ENCODE measurements at places on chromosomes 2 and 18.

DNA sequence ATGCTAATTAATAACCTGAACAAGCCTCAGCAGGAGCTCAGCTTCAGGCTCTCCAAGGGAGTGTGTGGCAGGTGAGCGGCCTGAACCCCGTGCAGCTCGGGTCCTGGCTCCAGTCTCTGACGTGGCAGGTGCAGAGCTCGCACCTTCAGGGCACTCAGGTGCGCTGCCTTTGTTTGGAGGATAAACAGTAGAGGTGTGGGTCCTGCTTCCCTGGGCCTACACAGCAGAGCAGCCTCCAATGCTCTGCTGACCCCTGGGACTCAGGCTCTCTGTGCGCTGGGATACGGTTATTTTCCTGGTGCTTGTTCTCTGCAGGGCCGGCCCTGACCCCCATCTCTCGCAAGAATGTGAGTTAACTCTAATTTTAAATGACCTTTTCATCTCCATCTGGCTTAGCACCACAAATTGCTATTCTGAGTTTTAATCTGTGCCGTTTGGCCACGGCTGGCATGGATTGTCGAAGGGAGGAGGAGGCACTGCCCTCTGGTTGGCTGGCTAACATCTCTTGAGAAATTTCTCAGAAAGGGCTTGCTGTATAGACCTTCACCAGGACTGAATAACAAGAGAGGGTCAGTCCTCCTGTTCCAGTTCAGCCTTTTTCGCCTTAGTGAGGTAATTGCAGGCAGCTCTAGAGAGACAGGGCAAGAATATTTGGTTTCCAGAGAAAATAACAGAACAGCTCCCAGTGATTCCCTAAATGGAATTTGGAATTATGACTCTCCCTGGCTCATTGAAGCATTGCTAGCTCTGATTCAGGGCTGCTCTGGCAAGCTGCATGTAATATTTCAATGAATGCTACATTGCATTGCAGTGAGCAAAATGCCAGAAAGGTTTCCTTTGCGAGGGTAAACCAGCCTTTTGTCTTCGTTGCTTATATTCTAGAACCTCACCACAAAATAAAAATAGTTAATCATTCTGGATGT is 161.8 kb downstream of the DCDC2C start:
- no peak for DNase-seq

GRCh38 chr2:151937966-151938365 is 109.7 kb upstream of the ARL5A start:
- no peak for DNase-seq

DNA sequence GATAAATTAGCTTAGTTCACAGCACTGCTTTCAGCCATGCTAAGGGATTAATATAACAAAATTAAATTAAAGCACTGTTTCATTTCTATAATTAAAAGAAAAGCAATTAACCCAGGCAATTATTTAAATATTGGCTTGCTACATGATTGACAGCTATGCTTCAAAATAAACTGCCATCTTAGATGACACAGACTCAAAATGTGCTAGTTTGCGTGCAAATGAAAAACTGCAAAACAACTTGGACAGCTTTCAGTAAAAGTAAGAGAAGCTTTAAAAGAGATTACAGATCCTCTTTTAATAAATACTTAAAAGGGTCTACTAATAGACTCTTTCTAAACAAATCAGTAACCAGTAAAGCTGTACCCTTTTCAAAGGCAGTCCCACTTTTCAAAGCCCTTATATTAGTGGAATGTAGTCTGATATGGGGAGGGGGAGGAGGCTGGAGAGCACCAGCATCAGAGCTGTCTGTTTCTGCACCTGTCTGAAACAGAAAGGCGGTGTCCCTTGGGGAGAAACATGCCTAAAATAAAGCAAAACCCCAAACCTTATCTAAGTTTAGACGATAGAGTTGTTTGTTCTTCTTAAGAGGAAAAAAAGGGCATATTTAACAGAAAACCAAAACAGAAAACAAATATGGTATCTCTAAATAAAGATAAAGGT is 20.8 kb downstream of the EIF2AK3 start:
- DNase-seq = no peak

GRCh38 chr18:65477455-65477854 is 273.4 kb upstream of the CDH7 start:
- DNase-seq = no peak

- DNase-seq = no peak
Measured at GRCh38 chr2:63537306-63537705, 51.0 kb downstream of the WDPCP start.

All from omental fat pad (tissue), 4 donors.